ENCODE measurements at places on chromosomes 3 and 15.

GRCh38 chr3:121995161-121996137 lies 26.6 kb downstream of the ILDR1 start:
- DNase-seq, result no peak

GRCh38 chr3:46196261-46196957 lies 11.7 kb downstream of the CCR1 start:
- no peak for DNase-seq

- no peak for DNase-seq
Observed at GRCh38 chr3:119195911-119196310, 22.5 kb downstream of the UPK1B start.

- no peak for DNase-seq
Observed at GRCh38 chr15:47796339-47796738, 79.0 kb downstream of the SEMA6D start.

DNA sequence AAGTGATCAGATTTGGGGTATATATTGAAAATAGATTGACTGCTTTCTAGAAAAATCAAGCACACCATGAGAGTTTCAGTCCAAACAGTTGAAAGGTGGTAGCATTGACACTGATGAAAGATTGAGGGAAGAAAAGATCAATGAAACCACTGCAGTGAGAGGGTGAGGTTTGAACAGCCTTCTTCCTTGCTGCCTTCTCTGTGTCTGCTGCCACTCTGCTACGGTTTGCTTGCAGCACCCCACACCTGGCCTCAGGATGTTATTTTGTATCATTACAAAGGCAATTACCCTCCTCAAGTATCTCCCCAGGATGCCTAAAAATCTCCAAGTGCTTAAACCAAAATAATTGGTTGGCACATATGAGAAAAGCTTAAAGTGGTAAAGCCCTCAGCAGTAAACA lies 683.6 kb upstream of the ARPP21 start:
- DNase-seq, result no peak

- no peak for DNase-seq
Observed at GRCh38 chr3:13194285-13195209, 121.3 kb upstream of the IQSEC1 start.

GRCh38 chr3:177330779-177331178 lies 133.5 kb upstream of the TBL1XR1 start:
- DNase-seq, result no peak

GRCh38 chr3:105982207-105982606 lies 113.4 kb upstream of the CBLB start:
- DNase-seq, result no peak

- DNase-seq, result no peak
Observed at GRCh38 chr3:70517124-70517890, 204.9 kb upstream of the MDFIC2 start.

DNA sequence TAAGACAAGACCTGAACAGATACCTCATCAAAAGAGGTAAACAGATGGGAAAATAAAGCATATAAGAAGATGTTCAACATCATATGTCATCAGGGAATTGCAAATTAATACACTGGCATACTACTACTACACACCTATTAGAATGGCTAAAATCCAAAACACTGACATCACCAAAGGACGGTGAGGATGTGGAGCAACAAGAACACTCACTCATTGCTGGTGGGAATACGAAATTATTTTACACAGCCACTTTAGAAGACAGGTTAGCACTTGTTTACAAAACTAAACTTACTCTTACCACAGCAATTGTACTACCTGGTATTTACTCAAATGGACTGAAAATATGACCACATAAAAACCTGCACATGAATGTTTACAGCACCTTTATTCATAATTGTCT lies 119.6 kb downstream of the GSK3B start:
- DNase-seq, result no peak

GRCh38 chr3:13878281-13879101 lies 1.4 kb downstream of the WNT7A start:
- DNase-seq, result no peak

DNA sequence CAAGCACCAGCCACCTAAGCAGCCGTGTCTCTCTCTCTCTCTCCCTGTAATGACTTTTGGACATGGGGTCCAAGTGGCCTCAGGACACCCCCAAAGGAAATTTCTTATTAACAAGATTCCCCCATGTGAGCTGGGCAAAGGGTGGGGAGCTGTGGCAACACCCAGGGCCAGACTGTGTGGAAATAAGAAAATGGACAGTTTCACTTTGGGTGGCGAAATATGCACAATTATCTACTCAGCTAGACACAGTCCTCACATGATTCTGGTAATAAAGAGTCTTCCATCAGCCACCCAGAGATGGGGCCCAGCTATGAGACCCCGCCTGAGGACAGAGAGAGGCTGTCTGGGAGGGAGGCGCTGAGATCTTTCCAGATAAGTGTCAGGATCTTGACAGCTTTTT lies 96.8 kb upstream of the TPM1 start:
- DNase-seq, result no peak

GRCh38 chr3:186511245-186511644 lies 32.9 kb downstream of the CRYGS start:
- DNase-seq, result no peak

DNA sequence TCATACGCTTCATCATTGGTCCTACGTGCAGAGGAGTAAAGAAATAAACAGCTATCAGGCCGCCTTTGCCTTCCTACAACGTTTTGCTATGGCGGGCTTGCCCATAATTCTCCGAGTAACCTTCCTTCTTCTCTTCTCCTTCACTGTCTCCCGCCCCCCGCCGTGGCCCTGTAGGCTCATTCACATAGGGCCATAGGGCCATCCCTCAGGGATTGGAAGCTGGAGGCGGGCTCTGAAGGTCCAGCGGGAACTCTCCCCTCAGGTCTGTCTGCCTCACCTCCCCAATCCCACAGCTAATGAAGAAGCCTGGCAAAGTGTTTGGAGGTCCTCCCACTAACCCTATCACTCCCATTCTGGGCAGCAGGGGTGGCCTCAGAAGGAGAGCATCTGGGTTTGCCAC lies 43.6 kb downstream of the SEMA5B start:
- DNase-seq, result no peak

DNA sequence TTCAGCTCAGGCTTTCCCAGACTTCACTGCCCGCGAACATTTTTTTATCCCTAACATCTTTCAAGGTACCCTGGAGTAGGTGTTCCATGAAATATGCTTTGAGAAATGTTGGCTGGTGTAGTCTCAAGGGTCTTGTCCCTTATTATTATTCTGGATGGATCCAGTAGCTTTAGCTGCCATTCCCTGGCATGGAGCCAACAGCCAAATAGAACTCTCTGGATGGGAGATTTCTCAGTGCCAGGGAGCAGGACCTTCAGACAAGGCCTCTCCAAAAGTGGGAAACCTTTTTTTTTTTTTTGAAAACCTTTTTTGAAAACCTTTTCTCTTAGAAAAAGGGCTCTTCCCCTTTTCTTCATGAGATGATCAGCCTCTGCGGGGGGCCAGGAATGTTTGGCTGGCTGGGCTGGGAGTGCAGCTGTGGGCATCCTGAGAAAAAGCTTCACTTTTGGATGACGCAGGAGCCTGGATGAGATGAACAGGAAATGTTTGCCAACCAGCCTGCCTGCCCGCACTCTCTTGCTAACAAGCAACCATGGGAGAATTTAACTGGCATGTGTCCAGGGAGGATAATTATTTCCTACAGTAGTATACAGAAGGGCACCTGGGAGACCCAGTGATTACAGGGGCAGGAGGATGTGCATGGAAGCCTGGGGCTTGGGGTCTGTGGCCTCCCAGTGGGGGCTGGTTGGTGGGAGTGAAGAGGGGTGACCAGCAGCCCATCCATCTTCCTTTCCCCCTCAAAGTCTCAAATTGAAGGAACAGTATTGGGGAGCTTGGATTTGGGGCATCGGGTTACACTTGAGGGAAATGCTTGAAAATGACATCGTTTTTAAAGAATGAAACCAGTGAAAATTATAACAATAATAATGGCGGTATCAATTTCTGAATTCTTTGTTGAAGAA lies 109.1 kb upstream of the LRIG1 start:
- peak; percentile 70 for DNase-seq

DNA sequence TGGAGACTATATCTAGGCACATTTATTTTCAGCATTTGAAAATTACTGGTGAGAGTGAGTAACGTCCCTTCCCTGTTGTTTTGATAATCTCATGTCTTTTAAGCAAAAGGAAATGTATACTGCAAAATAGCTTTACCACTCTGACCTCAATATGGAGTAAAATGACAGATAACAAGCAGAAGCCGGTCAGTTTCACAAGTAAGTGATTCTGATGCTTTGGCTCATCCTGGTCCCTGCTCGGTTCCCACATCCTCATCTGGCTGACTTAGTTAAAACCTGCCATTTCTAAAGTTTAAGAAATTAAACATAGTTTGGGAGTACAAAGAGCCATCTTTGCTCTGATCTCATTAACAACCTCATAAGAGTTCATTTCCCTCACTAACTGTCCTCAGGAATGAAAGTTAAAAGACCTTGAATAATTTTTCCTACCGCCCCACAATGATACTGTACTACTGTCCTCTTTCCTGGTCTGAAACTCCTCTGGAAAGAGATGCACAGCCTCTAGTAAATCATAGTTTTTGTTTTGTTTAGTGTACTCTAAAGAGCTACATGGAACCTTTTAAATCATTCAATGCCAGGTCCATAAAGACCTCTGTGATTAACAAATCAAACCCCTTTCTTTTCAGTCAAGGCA lies 72.3 kb upstream of the ICE2 start:
- no peak for DNase-seq

- DNase-seq, result no peak
Observed at GRCh38 chr15:68445351-68445750, 13.4 kb upstream of the ITGA11 start.

GRCh38 chr15:64144192-64144564 lies 7.4 kb upstream of the SNX22 start:
- no peak for DNase-seq

GRCh38 chr3:54225841-54226528 lies 103.6 kb downstream of the CACNA2D3 start:
- DNase-seq, result peak; percentile 10

DNA sequence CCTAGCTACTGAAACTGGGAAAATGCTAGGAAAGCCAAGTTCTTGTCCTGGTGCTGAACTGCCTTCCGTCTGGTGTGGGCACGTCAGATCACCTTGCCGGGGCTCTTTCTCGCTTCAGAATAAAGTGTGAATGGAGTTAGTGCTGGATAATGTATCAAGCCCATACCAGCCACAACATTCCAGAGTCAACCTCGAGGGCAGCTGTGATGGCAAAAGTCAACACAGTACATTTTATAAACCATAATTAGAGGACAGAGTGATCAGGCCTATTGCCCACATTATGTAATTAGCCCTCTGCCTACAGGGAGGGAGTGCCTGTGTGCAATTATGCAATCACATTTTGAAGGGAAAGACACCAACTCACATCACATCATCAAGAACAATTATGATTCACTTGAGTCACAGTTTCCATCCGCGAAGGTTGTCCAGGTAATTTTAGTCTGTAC lies 165.2 kb downstream of the RORA start:
- no peak for DNase-seq

DNA sequence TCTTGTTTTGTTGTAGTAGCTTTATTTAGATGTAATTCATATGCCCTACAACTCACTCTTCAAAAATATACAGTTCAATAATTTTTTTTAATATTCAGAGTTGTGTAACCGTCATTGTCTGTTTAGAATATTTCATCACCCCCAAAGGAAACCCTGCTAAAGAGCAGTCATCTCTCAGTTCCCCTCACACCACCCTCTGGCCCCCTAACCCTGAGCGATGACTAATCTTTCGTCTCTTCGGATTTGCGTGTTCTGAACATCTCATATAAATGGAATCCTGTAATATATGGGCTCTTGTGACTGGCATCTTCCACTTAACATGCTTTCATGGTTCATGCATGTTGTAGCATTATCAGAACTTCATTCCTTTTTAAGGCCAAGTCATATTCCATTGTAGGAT lies 183.8 kb downstream of the ATG7 start:
- DNase-seq, result no peak

DNA sequence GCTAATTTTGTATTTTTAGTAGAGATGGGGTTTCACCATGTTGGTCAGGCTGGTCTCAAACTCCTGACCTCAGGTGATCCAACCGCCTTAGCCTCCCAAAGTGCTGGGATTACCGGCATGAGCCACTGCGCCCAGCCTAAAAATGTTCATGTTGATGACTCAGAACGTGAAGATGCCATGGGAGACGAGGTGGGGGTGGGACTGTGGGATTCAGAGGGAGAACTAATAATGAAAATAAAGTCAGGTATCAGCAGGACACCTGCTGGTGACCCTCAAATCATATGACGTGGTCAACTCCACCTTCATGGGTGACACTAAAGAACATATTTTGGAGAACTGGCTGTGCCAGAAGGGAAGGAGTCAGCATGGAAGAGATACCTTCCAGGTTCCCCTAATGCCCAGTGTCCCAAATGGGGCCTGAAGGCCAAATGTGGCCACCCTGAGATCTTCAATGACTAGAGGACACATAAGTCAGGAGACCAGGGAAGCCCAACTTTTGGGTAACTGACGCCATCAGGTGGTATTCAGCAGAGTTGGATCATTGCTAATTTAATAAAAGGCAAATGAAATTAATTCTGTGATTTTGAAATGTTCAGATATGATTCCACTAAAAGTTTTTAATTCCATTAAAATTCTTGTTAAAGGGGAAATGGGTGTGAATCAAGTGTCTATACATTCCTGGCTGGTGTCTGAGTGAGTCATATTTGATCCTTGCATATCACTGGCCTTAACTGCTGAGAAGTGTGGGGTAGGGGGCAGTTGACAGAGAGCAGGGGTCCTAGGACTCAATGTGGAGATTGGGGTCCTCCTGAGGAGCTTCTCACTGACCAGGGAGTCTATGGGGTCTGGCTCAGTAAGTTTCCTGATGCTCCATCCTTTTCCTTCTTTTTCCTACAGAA lies 88.6 kb upstream of the GSK3B start:
- DNase-seq, result no peak

DNA sequence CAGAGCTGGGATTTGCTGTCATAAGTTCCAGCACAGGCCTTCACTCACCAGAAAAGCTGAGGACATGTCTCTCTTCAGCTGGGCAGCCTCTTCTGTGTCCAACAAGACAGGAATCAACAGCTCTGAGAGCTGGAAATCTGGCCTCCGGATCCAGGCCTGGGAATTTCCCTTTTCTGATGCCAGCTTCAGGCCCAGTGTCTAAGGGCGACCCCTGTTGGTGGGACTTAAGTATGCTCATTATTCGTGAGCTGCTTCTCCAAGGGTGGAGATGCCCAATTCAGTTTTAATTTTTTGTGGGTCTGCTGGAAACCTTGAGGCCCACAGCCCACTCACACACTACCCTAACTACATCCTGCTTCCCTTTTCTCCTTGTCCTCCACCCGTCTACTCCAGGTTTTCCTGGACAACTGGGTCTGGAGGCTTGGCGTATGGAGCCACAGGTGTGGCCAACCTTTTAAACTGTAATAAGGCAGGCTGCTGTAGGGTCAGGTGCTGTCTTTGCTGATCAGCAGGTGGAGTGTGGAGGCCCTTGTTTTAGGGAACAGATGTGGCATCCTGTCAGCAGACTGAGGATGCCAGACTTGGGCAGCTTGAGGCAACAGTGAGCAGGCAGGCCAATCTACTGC lies 2.6 kb upstream of the CEMIP start:
- no peak for DNase-seq

GRCh38 chr15:71187526-71187925 lies 72.3 kb downstream of the THSD4 start:
- no peak for DNase-seq

GRCh38 chr3:9779721-9780457 lies 10.1 kb upstream of the CAMK1 start:
- DNase-seq, result no peak

GRCh38 chr3:186534113-186534669 lies 10.0 kb downstream of the CRYGS start:
- no peak for DNase-seq

Data from NCI-H2227 treated with DMSO at 0.1 percent for 48 hours (cell line).